ENCODE measurements at places on chromosomes 4 and X. TPM values are rescaled to one million over a fixed set of nuclear protein-coding genes. Genes with fewer than 3 reads are reported as not detected.

Gene CTAG1B
- not detected for total RNA-seq

Gene CITED1
- total RNA-seq = not detected

Gene KLHL8
- 20.5 TPM for total RNA-seq

Gene MXRA5
- 0.26 TPM for total RNA-seq

Gene FAM47B
- total RNA-seq = not detected

Gene MED12
- total RNA-seq = 16.3 TPM

Gene FAM9C
- not detected for total RNA-seq

Gene ERVMER34-1
- 3.2 TPM for total RNA-seq

All from bronchial epithelial cell (primary cell).